HS-5 (cell line): ENCODE measurements at places on chromosomes 4 and X.

GRCh38 chr4:166724369-166724768, 509.9 kb downstream of the SPOCK3 start:
- DNase-seq: no peak

- peak; percentile 86 for DNase-seq
Observed at GRCh38 chr4:73725985-73726384, 14.4 kb upstream of the CXCL8 start.

GRCh38 chr4:26525136-26525770, 35.0 kb upstream of the CCKAR start:
- DNase-seq: peak; percentile 32

- no peak for DNase-seq
Observed at GRCh38 chr4:11514779-11515419, 86.2 kb upstream of the HS3ST1 start.

DNA sequence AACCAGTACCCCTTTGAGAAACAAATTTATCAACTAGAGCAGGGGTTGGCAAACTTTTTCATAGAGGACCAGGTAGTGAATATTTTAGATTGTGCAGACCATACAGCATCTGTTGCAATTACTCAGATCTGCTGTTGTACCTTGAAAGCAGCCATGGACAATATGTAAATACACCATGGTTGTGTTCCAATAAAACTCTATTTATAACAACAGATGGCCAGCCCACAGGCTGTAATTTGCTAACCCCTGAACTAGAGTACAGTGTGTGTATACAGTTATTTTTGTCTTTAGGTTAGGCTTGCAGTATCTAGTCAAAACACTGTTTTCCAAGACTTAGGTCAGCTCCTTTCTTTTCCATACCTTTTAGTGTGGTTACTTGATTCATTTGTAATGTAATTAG, 54.4 kb downstream of the PHKA1 start:
- no peak for DNase-seq

- DNase-seq: no peak
Observed at GRCh38 chr4:73945140-73945539, 36.7 kb downstream of the PF4 start.

GRCh38 chr4:88041626-88042025, 34.2 kb downstream of the PKD2 start:
- DNase-seq: no peak

DNA sequence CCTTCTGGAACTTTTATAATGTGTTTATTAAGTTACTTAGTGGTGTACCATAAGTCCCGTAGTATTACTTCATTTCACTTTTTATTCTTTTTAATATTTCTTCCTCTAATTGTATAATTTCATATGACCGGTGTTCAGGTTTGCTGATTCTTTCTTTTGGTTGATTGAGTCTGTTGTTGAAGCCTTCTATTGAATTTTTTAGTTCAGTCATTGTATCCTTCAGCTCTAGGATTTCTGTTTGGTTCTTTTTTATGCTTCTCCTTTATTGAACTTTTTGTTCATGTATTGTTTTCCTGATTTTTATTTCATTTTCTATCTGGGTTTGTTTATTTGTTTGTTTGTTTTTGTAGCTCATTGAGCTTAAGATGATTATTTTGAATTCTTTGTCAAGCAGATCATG, 8.8 kb downstream of the CEP44 start:
- DNase-seq: no peak

GRCh38 chrX:65971151-65971550, 68.7 kb downstream of the VSIG4 start:
- DNase-seq: no peak

- no peak for DNase-seq
Observed at GRCh38 chrX:14476205-14476604, 53.1 kb upstream of the GLRA2 start.
